M059J (cell line): ENCODE measurements at places on chromosomes 11 and 22.

GRCh38 chr11:13629779-13630178 is 38.7 kb upstream of the FAR1 start:
- no peak for DNase-seq

- no peak for DNase-seq
These were observed 10.6 kb upstream of the RELT start for GRCh38 chr11:73365352-73366264.

GRCh38 chr11:66239511-66239910 is 28.9 kb upstream of the RAB1B start:
- no peak for DNase-seq

DNA sequence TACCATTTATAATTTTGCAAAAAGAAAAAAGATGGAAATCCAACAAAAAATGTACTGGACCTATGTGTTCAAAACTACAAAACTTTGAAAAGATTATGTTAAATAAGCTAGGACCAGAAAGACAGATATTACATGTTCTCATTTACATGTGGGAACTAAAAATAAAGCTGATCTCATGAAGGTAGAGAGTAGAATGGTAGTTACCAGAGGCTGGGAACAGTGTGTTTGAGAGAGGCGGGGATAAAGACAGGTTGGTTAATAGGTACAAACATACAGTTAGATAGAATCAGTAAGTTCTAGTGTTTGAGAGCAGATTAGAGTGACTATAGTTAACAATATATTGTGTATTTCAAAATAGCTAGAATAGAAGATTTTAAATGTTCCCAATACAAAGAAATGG is 71.6 kb downstream of the USP47 start:
- DNase-seq: no peak

DNA sequence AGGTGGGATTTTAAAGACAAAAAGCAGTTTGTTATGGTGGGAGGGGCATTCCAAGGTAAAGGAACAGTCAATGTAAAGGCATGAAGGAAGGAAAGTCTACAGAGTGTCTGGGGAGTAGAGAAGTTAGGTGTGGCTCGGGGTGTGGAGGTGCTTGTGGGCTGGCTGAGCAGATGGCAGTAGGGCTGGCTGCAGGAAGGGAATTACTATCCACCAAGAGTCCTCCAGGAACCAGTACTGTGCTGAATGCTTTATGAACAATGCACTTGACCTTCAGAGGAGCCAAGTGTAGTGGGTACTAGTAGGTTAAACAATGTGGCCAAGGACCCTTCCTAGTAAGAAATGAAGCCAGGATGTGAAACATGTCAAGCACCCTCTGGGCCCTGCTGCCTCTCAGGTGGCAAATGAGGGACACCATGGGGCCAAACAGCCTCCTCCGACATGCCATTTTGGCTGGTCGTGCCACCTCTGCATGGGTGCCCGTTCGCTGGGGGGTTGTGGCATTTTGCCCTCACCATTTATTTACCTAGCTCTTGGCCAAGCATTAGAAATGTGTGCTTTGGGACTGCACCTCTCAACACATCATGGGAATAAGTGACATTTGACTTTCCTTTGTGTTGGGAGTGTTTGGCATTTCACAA is 123.6 kb upstream of the TENM4 start:
- DNase-seq: no peak

GRCh38 chr11:122556605-122557004 is 98.9 kb upstream of the UBASH3B start:
- DNase-seq: no peak

GRCh38 chr11:39288011-39288410 is 2171.4 kb downstream of the LRRC4C start:
- peak; percentile 3 for DNase-seq

DNA sequence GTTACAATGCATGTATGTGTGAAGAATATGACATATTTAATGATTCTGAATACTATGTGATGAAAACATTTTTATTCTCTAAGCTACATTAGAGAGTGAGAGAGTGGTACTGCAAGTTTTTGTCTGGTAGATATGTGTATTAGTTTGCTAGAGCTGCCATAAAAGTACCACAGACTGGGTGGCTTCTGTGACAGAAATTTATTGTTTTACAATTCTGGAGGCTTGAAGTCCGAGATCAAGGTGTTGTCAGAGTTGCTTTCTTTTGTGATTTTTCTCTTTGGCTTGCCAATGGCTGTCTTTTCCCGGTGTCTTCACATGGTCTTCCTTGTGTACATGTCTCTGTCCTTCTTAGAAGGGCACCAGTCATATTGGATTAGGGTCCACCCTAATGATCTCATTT is 6.9 kb upstream of the OR10W1 start:
- DNase-seq: no peak

GRCh38 chr22:37284805-37285355 is 2.6 kb downstream of the CYTH4 start:
- DNase-seq: no peak

DNA sequence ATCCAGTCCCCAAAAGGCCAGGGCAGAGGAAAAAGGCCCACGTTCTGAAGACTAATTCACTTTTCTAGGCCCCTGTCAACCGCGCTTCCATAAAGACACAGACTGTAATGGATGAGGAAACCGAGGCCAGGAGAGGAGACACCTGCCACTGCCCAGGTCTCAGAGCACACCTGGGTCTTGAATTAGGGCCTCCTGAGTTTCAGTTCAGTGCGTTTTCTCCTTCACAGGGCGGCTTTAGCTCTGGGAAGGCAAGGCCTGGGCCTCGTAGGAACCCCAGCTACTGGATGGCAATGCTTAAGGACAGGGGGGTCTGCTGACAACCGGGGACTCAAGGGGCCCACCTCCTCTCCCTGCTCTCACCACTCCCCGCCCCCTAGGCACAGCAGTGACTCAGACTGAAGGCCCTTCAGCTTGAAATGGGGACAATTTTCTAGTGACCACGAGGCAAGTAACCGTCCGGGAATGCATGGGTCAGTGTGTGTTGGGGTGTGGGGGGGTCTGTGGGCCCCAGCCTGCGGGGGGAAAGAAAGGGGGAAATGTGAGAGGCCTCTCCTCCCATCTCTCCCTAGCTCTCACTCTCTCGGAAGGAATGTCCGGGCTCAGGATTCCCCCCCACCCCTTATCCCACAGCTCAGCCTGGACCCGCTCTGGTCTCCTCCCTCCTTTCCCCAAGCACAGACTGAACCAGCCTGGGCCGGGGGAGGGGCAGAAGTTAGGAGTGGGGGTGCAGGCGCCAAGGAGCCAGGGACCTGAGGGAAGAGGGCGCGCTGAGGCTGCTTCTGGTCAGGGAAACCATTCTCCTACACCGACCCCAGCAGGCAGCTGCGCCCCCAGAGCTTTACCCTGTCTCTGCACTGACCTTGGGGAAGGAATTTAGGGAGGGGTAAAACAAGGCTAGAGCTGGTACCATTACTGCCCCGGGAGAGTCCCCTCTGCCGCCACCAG is 17.2 kb downstream of the CREB3L1 start:
- peak; percentile 99 for DNase-seq

DNA sequence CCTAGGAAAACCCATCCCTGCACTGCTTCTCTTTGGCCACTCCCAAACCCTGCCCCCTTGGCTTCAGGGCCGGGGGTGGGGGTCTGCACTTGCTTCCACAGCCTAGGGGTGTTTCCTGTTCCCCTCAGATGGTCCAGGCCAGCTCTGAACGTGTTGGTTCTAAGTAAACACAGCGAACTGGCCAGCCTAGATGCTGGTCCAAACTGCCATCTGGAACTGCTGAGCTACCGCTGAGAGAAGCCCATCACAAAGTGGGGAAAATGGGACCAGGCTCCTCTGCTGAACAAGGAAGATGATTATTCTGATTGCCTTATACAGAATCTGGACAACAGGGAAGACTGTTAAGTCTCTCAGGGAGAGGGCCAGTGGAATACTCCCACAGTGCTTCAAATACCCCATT is 23.5 kb upstream of the YPEL1 start:
- no peak for DNase-seq

DNA sequence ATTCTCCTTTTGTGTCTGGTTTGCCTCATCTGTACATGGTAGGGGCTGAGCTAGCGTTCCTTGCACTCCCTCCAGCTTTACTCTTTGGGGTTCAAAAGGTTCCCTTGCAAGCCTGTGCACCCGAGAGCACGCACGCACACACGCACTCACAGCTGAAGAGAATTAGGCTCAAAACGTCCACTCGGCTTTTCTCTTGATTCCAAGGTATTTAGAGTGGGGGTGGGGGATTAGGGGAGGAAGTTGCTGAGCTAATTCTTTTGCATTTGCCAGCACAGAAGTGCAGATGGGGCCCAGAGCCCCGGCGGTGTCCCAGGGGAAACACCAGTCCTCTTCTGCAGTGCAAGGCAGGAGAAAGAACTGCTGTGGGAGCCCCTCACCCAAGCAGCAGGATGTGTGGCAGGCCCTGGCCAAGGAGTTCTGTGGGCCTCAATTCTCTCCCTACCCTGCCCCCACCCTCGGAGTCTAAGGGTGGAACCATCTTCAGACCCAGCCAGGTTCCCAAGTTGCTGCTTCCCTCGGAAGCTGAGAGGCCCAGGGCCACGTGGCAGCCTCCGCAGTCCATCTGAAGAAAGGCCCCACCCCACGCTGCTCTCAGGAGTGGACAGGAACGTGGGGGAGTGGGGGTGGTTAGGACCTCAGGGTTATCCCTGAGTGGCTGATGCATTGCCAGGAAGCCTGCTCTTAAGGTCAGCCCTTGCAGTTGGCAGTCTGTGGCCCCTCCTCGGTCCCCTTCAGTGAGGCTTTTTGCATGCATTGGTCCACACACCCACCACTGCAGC is 3.8 kb upstream of the KCNQ1OT1 start:
- DNase-seq: no peak

DNA sequence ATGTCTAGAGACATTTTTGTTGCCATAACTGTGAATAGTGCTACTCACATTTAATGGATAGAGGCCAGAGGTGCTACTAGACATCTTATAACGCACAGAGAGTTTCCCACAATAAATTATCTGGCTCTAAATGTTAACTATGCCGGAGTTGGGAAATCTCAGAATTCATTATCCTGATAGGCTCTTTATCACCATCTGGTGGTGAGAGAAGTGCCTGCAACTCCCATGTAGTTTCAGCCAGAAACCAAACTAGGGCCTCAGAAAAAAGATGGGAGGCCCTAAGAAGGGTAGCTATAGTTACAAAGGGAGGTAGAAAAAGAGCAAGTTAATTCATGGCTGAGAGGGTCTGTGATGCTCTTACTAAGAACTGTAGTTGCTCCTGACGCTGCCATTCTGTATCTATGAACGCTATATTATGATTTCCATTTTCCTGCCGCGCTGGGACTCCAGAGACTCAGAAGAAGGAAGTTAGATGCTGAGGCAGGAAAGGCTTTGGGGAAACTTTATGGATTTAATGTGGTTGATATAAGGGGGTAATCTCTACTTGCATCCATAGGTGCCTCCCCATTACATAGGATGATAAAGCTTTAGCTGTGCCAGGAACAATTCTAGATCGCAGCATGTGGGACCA is 22.9 kb upstream of the MRPL17 start:
- DNase-seq: peak; percentile 58

DNA sequence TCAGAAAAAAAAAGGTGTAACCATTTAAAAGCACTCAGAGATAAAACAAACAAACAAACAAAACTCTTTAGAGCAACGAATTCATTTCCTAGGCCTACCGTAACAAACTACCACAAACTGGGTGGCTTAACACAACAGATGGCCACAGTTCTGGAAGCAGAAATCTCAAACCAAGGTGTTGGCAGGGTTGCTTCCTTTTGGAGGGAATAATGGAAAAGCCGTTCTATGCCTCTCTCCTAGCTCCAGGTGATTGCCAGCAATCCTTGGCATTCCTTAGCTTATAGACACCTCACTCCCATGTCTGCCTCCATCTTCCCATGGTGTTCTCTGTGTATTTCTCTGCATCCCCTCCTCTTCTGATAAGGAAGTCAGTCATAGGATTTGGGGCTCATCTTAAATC is 200.4 kb downstream of the RAB38 start:
- no peak for DNase-seq

DNA sequence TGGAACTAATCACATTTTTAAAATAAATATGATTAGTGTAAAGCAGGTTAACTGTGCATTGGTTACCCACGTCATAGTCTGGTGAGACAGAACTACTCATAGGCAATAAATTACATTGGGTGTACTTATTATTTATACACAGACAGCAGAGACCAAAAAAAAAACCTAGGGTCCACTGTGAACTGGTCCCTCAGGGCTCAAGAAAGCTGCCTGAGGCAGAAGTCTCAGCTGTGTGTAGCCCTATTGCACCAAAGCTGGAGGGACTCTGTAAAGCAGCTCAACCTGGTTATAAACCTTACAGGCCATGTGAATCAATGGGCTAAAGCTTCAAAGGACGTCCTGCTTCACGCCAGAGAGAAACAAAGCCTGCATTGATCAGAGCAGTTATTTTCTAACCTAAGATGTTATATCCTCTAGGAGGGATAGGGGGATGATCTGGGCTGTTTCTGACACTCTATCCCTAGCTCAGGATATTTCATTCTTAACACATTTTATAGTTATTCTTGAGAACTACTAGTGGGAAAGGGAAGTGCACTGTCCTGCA is 432.2 kb upstream of the ANO3 start:
- DNase-seq: no peak

DNA sequence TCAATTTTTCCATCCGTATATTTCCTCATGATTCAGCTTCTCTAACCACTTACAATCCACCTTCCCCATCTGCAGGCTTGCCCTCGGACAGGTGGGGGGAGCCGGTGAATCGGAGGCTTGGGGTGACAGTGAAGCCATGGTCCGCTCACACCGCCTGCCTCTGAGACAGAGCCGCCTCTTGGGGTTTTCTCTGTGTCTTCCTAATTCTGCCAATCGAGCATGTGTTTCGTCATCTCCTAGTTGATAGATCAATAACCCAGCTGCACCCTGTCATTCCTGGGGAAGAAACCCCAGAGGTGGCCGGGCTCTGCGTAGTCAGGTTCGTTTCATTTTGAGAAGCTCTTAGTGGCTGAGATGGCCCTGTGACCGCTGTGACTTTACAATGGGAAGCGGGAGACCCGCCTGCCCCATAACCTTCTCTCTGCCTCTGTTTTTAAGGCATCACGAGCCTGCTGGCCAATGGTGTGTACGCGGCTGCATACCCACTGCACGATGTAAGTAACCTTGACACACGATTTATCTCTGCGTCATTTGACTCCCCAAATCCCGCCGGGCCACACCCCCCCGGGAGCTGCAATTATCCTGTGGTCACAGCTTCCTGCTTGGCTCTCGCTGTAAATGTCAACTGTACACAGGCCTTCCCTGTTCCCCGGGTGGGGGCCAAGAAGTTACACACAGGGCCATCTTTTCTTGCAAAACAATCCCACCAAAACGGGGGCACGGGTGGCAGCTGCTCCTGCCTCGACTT is 33.3 kb downstream of the ANO1 start:
- DNase-seq: peak; percentile 91

DNA sequence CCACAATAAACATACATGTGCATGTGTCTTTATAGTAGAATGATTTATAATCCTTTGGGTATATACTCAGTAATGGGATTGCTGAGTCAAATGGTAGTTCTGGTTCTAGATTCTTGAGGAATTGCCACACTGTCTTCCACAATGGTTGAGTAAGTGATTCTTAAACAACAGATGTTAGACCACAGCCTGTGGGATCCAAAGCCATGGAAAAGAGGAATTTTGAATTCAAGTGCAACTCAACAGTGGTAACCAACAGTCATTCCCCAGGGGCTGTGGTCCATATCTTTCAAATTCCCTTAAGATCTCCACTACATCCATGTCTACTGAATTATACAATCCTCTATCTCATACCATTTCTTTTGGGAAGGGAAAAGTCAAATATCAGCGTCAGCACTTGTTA is 321.5 kb downstream of the LARGE1 start:
- no peak for DNase-seq

GRCh38 chr11:84719935-84720577 is 907.1 kb downstream of the DLG2 start:
- no peak for DNase-seq
